IMR-90 (cell line): ENCODE measurements at places on chromosomes 16 and 17. TPM values are rescaled to one million over a fixed set of nuclear protein-coding genes. Genes with fewer than 3 reads are reported as not detected.

- DNase-seq, result peak; percentile 85
Measured at GRCh38 chr17:63834431-63835166, 7.1 kb upstream of the FTSJ3 start.

DNA sequence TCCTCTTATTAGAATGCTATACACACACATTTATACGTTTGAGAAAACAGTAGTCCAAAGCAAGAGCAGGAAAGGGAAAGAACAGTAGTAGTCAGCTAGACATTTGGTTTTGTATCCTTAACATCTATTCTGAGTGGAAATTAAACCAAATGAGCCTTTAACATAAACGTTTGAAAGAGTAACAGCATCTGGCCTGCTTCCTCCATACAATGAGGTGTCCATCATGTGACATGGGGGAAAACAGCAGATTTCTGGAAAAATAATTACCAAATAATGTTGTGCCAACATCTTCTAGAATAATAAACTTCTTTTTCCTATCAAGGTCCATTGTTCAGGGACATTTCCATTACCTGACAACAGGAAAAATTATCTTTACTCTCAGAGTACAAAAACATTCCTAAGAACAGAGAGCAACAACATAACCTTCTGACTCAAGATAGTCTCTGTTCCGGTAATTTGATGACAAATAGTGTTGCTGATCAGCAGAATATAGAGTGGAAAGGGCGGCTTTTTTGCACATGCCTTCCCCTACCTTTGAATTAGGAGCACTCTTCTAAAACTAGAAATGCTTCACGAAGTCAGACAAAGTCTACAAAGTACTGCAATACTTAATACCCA lies 20.2 kb downstream of the CYTH1 start:
- peak; percentile 12 for DNase-seq

GRCh38 chr17:7220593-7221277 lies 997 bp downstream of the ACADVL start:
- peak; percentile 63 for DNase-seq

GRCh38 chr16:72853575-72854266 lies 194.2 kb downstream of the ZFHX3 start:
- DNase-seq, result no peak

DNA sequence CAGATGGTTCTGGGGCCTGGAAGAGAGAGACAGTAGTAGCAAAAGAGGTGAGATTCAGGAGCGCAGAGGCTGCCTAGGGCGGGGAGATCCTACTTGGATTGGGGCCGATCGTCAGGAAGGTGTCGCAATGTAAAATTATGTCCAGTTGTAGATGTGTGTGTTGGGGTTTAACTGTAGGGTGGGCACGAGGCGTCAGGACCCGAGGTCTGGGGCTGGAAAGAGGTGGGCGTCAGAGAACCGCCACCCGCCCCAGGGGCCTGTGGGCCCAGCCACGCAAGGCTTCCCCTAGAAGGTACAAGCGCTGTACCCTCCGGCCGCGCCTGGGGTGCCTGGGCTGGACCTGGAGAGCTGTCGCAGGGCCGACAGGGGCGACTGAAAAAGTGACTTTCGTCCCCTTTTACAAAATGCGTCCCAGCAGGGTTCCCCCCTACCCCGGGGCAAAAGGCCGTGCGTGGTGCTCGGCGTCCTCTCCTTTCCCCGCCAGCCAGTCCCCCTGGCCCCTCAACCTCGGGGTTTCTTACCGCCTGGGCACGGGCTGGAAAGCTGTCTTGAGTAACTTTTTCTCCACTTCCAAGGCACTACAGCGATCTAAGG lies 2.8 kb downstream of the IRX3 start:
- no peak for DNase-seq

DNA sequence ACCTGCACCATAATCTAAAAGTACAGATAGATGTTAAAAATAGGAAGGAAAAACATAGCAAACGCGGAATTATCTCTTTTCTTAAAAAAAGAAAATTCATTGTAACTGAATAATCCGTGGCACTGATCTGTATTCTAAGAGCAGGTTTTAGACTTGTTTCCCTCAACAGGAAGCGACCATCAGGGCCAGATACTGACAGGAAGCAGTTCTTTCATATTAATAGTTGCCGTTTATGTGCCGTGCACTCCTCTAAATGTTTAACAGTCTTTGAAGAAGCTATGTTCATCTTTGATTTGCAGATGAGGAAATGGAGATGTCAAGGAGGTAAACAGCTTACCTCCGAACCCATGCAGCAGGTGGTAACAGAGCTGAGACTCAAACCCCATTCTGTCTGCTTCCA lies 23.6 kb downstream of the DYNLRB2 start:
- no peak for DNase-seq

DNA sequence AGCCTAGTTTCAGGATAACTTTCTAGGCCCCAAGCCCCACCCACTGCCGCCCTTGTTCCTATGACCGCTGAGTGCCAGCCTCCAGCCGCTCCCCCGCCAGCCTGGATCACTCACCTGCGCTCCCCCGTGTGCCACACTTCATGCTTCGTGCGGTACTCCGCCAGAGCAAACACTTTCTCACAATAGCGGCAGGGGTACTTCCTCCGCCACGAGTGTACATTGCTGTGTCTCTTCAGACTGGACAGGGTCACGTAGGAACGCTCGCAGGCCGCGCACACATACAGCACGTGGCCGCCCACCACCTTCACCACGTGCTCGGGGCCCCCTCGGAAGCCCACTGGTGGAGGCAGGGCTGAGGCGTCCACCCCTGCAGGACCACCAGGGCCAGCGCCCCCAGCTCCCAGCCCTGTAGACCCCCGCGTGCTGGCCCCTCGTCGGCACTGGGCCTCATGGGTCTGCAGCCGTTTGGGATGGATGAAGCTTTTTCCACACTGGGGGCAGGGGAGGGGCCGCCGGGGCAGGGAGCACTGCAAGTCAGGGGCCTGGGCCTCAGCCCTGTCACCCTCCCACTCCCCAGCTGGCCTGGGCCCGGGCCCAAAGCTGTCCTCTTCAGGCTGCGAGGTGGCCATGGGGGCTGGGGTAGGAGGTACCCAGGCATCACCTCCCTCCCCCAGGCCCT lies 13.7 kb downstream of the ZBTB4 start:
- no peak for DNase-seq

DNA sequence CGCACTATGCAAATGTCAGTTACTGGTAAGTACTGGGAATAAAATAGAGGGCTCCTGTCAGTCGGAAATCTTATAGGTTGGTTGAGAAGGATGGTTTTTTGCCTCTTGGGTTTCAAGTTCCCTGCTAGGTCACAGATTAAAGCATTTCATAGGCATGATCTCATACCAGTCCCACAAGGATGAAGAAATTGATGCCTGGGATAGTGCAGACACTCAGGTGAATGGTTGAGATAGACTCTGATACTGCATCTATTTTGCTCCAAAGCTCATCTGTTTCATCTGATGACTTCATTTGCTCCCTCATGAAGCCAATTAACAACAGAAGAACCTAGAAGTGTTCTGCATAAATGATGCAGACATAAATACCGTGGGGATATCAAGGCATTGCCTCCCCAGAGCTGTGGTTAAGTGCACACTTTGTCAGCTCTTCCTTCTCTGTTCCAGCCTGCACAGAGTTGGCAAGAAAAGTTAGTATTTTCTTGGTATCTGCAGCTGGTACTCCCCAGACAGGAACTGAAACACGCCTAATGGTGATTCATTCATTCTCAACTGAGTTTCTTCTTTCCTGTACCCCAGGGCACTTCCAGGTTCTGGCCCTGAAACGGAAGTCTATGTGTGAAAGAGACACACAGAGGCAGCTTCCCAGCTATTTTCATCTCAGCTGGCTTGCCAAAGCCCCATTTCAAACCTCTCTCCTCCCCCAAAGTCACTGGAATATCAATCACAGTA lies 418.3 kb upstream of the SALL1 start:
- no peak for DNase-seq

GRCh38 chr17:82283208-82283749 lies 9.8 kb upstream of the CSNK1D start:
- peak; percentile 93 for DNase-seq

DNA sequence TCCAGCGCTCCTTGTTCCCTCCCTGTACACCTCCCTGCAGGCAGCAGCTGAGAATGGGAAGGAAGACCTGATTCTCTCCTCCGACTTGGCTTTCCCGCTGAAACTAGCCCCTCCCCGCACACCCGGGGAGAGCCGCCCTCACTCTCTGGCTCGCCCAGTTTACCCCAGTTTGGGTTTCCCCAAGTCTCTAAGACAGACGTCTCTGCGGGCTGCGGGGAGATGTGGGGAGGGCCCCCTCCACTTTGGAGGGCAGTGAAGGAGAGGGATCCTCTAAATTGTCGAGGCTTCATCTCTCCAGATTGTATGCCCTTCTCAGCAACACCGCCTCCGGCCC lies 797 bp downstream of the GRB7 start:
- no peak for DNase-seq

- DNase-seq, result no peak
Measured at GRCh38 chr17:55284001-55284884, 19.5 kb downstream of the HLF start.

DNA sequence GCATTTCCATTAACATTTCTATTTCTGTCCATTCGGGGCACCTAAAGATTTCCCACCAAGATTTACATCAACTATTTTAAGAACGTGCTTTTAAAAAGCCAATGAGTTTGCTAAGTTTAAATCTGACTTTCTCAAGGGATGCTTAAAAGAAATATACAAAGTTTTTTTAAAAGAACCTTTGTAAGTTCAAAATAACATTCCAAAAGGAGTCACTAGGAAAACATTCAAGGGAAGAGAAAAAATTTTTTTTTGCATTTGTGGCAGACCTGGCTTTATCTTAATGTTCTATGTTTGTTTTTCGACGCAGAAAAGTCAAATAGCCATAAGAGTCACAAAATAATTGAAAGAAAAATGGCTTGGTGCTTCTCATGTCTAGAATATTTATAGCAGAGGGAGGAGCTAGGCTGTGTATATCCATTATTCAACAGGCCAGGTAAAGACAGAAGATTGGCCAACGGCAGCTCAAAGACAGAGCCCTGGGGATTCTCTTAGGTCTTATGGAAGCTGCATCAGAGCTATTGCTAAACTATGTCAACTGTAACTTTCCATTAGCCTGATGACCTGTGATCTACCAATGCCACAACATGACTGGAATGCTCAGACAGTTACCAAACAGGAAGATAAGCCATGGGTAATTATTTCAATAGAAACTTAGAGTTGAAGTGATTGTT lies 37.8 kb upstream of the MYOCD start:
- DNase-seq, result peak; percentile 83

NME3 gene
- total RNA-seq, result 12.7 and 15.3 TPM in 2 replicates

CENPV gene
- total RNA-seq, result 35.3 and 38.6 TPM in 2 replicates

EPOP gene
- 0.28 and 0.36 TPM in 2 replicates for total RNA-seq
